ENCODE measurements at places on chromosomes 16 and 17. TPM values are rescaled to one million over a fixed set of nuclear protein-coding genes. Genes with fewer than 3 reads are reported as not detected.

The WNT9B gene
- total RNA-seq: 2.4 TPM

The DNAAF8 gene
- 1.1 TPM for total RNA-seq

The SHISA6 gene
- 15.4 TPM for total RNA-seq

The PRAC1 gene
- not detected for total RNA-seq

The KRTAP9-7 gene
- not detected for total RNA-seq

The TMEM95 gene
- total RNA-seq: not detected

The GNAO1 gene
- total RNA-seq: 435 TPM

The HSD3B7 gene
- total RNA-seq: 2.8 TPM

The EVPL gene
- total RNA-seq: 0.39 TPM

The PEX12 gene
- 8.8 TPM for total RNA-seq

The TP53TG3 gene
- total RNA-seq: not detected

The SALL1 gene
- total RNA-seq: 34.6 TPM

The SARM1 gene
- 26.5 TPM for total RNA-seq

The SLFN14 gene
- total RNA-seq: not detected

The RHOT1 gene
- total RNA-seq: 74.4 TPM

The COG8 gene
- 46.1 TPM for total RNA-seq

The CD79B gene
- 0.85 TPM for total RNA-seq

The HBA1 gene
- total RNA-seq: 1,205 TPM

The JUP gene
- 17.1 TPM for total RNA-seq

The ZMYND15 gene
- 1.1 TPM for total RNA-seq

The GID4 gene
- total RNA-seq: 15.5 TPM

The PRKCB gene
- 220 TPM for total RNA-seq

The G6PC1 gene
- not detected for total RNA-seq

The LPO gene
- total RNA-seq: not detected

The AANAT gene
- total RNA-seq: 0.28 TPM

The SEZ6L2 gene
- total RNA-seq: 124 TPM

The C16orf92 gene
- total RNA-seq: not detected

The RNF112 gene
- total RNA-seq: 56.2 TPM

The WNK4 gene
- 0.31 TPM for total RNA-seq

The TBC1D3H gene
- not detected for total RNA-seq

The KATNB1 gene
- total RNA-seq: 65.7 TPM

The EFNB3 gene
- 16.7 TPM for total RNA-seq

The ABCA8 gene
- 22.9 TPM for total RNA-seq

The PLEKHG4 gene
- 5.0 TPM for total RNA-seq

The TAT gene
- total RNA-seq: not detected

The FBXL20 gene
- total RNA-seq: 41.7 TPM

The APOBR gene
- total RNA-seq: 0.64 TPM

The ZNF624 gene
- total RNA-seq: 11.7 TPM

The KRTAP2-4 gene
- not detected for total RNA-seq

The SOX9 gene
- 73.7 TPM for total RNA-seq

The P3H4 gene
- 14.0 TPM for total RNA-seq

The SMIM22 gene
- total RNA-seq: not detected

The OR2C1 gene
- 2.3 TPM for total RNA-seq

The KRTAP4-7 gene
- not detected for total RNA-seq

The KRTAP4-3 gene
- not detected for total RNA-seq

The PPM1E gene
- total RNA-seq: 17.0 TPM

The SLC16A5 gene
- 1.2 TPM for total RNA-seq

The HOXB8 gene
- total RNA-seq: not detected

The TOP2A gene
- not detected for total RNA-seq

The PRM1 gene
- not detected for total RNA-seq
